ENCODE measurements at places on chromosomes 3 and 15.

DNA sequence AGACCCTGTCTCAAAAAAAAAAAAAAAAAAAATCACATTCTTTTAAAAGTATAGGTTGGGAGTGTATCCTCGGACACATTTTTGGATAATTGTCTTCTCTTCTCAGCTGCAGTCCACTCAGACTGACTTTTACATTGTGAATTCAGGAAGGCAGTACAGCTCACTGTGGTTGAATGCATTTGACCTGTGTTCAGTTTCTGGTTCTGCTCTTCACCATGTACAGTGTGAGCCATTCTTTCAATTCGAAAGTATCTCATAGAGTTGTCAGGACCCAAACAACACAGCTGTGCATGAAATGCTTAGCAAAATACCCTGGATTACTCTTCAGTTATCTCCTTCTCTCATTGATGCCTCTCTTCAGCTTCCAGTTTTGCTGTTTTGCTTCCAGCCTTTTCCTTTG lies 5.0 kb downstream of the CMTM8 start:
- no peak for DNase-seq

- DNase-seq: no peak
Measured at GRCh38 chr3:130669740-130670139, 76.9 kb downstream of the PIK3R4 start.

DNA sequence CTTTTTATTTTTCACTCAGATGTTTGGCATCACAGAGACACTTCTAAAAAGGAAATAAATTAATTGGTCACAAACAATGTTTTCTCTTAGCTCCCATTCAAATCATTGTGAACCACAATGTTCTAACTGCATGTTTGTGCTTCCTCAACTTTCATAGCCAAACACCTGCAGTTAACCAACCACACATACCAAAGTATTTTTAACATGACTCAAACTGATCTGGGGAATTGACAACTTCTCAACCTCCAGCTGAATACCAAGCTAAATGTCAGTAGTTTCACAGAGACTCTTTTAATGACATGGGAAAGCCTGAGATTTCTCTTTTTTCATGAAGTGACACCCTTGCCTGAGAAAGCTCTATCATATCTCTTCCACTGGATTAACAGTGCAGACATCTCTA lies 217.9 kb upstream of the MME start:
- no peak for DNase-seq

- DNase-seq: no peak
Measured at GRCh38 chr3:116093374-116093773, 351.9 kb downstream of the LSAMP start.

GRCh38 chr3:183301937-183302580 lies 49.0 kb downstream of the B3GNT5 start:
- DNase-seq: no peak

DNA sequence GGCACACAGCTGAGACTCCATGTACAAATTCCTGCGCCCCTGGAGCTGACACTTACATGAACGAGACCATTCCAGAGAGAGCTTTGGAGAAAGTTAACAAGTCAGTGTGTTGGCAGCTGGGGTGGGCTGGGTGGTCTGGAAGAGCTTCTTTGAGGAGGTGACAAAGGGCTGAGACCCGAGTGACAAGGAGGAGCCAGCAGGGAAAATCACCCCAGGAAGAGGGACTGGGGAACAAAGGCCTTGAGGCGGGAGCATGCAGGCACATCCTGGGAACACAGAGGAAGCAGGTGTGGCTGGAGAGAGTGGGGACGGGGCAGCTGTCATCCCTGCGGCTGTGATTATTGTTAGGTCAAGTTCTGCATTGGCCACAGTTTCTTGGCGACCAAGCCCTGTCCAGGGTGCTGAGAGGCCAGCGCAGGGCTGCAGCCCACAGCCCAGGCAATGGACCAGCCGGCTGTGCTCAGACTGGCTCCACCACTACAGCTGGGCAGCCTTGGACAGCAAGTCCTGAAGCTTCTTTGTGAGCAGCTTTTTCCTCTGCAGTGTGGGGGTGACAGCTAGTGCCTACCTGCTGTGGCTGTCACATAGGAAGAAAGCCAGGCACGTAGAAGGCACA lies 34.2 kb upstream of the PRR23E start:
- peak; percentile 72 for DNase-seq

DNA sequence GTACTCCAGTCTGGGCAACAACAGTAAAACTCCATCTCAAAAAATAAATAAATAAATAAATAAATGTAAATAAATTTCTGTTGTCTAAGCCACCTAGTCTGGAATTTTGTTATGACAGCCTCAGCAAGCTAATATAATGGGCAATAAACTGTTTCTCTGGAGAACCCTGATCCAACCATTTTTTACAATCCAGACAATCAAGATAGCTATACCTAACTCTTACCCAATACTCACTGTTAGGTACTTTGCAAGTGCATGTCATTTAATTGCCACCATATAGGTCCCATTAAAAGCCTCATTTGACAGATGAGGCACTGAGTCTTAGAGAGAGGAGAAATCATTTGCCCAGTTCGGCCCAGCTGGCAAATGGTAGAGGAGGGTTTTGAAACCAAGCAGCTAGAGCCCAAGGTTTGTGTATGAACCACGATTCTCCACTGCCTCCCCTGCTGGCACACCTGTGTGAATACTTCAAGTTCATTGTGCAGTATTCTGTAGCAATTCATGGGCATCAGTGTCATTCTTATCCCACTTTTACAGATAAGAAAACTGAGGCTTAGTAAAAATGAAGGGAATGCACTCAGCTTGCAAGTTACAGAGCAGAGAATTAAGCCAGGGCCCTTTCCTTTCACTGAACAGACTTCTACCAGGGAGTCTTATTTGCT lies 107.0 kb upstream of the UBE2E1 start:
- DNase-seq: no peak

DNA sequence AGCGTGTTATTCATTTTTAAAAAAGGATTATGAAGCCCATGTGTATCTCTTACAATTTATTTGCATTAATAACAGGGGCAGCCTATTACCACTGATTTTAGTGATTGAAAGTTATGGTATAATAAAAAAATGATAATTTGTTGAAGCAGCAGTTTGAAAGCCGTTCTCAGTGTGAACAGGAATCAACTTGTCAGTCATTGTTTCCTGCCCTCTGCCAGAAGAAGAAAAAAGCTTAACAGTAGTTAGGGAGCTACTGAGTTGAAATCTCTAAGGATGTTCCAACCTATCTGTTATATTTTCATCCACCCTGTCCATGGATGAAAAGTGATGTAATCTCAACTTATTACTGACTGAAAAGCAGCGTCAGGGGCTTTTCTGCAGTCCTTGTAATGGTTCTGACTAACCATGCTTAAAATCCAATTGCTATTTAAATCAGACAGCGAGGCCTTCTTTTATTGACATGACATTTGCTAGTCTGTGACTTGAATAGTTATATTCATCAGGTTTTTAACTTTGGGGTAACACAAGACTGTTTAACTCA lies 486.7 kb downstream of the ROBO2 start:
- no peak for DNase-seq

- DNase-seq: no peak
Measured at GRCh38 chr3:14601692-14602005, 49.9 kb upstream of the CCDC174 start.
